ENCODE measurements at places on chromosomes 3 and 15. TPM values are rescaled to one million over a fixed set of nuclear protein-coding genes. Genes with fewer than 3 reads are reported as not detected.

FHIT gene
- 0.50 TPM for total RNA-seq

SLC24A5 gene
- total RNA-seq: not detected

IL20RB gene
- total RNA-seq: 3.0 TPM

FSTL1 gene
- 332 TPM for total RNA-seq

SLC28A1 gene
- not detected for total RNA-seq

NRG4 gene
- not detected for total RNA-seq

SLC7A14 gene
- total RNA-seq: 0.34 TPM

PPP1R2 gene
- total RNA-seq: 45.2 TPM

EXD1 gene
- total RNA-seq: not detected

GPR27 gene
- total RNA-seq: not detected

LMCD1 gene
- 87.3 TPM for total RNA-seq

THUMPD3 gene
- total RNA-seq: 27.9 TPM

ATOSA gene
- 4.6 TPM for total RNA-seq

EEF1AKMT4 gene
- 5.2 TPM for total RNA-seq

MRAS gene
- total RNA-seq: 15.0 TPM

HHLA2 gene
- total RNA-seq: not detected

TF gene
- not detected for total RNA-seq

A4GNT gene
- not detected for total RNA-seq

IP6K2 gene
- 83.2 TPM for total RNA-seq

All from bronchus fibroblast of lung (primary cell).